ENCODE measurements at places on chromosomes 4 and X.

GRCh38 chrX:103398421-103398864 is 22.1 kb downstream of the BEX3 start:
- DNase-seq = no peak

DNA sequence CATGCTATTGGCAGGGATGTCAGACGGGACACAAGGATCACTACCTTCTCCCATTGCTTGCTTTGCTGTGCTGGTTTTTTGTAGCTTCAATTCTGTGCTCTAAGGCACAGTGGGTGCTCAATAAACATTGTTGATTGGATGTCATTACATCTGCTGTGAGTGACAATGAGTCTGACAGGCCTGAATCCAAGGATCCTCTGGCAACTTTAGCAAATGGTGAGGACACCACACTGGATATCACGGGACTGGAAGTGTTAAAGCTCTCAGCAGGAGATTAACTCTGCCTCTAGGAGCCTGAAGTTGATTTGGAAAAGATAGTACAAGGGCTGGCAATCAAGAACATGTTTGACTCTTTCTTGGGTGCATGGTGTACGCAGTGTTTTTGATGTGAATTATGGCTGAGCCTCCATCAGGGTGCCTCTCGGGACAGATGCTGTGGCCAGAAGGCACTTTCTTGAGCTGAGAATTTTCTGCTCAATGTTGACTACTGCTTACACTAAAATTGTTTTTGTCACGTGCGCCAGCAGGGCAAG is 217.9 kb downstream of the ARAP2 start:
- DNase-seq = no peak

DNA sequence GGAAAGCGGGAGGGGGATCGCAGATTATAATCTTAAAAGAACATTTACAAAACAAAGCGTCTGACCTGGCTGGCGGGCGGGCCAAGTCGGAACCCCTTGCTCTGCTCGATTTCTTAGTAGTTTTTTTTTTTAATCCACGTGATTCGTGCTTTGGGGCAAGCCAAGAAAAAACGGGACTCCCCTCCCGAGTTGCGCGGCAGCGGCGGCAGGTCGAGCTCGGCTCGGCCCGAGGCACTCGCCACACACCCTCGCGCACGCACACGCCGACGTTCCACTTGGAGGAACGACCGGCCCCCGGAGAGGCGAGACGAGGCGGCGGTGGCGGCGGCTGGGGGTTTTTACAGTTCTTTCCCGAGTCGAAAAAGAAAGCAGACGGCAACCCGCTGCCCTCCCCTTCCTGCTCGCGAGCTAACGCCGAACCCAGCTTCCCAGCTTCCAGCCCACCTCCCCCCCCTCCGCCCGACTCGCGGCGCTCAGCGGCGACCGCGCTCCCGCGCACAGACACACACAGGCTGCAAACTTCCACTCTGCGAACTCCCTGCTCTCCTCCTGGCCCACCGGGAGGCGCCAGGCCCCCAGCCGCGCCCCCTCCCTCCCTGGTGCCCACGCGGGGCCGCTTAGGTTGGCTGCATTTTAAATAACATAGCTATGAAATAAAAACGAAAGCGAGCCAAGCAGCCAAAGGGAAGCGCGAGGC is 1.2 kb downstream of the BCOR start:
- peak; percentile 52 for DNase-seq

DNA sequence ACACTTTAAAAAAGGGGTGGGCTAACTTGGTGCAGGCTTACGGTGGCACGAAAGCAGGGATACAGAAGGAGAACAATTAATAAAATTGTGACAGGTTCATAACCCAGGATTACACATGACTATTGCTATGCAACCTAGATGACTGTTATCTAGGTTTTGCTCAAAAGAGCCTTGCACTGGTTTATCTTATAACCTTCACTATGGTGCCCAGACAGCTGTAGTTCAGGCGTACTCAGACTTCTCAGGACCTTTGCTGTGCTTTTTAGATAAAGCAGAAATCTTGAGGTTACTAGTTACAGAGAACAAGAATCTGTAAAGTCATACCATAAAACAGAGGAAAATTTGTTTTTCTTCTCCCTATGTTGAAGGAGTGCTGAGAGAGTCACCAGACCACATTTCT is 44.4 kb downstream of the UGT2A3 start:
- no peak for DNase-seq

GRCh38 chr4:78654807-78655206 is 103.2 kb downstream of the ANXA3 start:
- DNase-seq = no peak

DNA sequence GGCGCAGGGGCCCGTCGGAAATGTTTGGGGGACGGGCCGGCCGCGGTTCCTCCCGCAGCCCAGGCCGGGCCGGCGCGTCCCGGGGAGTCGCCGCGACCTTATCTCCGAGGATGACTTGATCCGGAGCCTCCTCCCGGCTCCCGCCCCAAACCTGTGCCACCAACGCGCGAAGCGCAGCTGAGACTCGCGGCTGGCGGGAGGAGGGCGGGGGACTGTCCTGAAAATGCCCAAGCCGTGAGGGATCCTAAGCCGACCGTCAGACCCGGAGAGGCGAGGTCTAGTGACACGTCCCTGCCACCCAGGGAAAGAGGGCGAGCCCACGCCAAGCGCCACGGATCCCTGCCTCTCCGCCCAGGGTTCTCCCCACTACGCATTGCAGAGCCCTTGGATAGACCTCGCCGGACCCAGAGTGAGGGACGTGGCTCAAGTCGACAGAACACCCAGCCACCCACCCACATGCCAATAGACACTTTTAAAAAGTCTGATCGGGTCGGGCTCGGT is 26.9 kb downstream of the UTP14A start:
- DNase-seq = no peak

DNA sequence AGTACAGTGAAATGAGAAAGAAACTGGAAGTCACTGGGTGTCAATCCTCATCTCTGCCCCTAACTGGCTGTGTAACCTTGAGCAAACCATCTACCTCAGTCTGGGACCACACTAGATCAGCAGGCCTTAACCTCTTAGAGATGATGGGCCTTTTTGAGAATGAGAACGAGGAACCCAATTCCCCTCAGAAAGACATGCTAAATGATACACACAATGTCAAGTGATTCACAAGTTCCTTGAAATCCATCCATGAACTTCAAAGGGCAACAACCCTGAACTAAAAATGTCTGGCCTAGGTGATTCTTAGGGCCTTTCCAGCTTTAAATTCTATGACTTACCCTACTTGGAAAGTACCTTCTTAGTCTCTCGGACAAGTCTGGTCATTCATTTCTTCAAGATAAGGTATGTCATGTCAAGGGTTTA is 47.4 kb downstream of the ACSL4 start:
- no peak for DNase-seq

GRCh38 chrX:37420756-37421155 is 71.6 kb downstream of the PRRG1 start:
- no peak for DNase-seq

GRCh38 chrX:39967348-39967747 is 130.4 kb downstream of the BCOR start:
- no peak for DNase-seq

GRCh38 chr4:163582703-163583102 is 88.2 kb downstream of the TMA16 start:
- no peak for DNase-seq

GRCh38 chr4:61359301-61359700 is 159.2 kb downstream of the ADGRL3 start:
- no peak for DNase-seq

DNA sequence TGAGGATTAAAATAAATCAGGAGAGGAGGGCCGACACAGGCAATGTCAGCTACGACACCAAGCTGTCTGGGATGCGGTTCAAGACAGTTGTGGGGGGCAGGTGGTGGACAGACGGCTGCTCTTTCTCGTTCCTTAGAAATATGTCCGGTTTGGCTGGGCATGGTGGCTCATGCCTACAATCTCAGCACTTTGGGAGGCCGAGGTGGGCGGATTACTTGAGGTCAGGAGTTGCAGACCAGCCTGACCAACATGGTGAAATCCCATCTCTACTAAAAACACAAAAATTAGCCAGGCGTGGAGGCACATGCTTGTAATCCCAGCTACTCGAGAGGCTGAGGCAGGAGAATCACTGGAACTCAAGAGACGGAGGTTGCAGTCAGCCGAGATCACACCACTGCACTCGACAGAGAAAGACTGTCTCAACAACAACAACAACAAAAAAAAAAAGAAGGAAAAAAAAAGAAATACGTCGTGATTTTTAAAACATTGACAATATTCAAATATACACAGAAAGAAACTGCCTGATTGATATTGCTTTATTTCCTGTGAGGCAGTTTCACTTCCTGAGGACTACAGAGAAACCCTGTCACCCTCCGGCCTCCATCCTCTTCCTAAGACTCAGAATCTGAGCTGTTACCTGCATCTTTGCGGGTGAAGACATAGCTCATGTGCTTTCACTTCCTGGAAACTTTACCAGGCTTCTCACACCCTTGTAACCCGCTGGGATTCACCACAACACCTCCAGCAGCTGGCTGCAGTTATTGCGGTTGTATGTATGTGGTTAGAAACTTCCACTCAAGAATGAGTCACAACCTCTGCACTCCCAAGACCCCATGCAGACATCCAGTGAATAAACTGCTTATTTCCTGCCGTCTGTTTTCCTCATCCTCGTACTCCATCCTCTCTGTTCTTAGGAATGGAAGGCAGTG is 63.8 kb upstream of the STS start:
- DNase-seq = peak; percentile 83

DNA sequence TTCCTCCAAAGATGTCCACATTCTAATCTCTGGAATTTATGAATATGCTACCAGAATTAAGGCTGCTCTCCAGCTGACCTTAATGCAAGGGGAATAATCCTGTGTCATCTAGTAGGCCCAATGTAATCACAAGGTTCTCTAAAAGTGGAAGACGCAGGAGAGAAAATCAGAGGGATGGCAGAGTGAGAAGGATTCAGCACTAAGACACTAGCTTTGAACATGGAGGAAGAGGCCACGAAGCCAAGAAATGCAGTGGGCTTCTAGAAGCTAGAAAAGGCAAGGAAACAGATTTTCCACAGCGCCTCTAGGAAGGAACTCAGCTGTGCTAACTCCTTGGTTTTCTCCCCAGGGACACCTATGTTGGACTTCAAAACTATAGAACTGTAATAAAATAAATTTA is 240.7 kb upstream of the TRAM1L1 start:
- DNase-seq = no peak

- DNase-seq = no peak
These were observed 24.0 kb downstream of the STEEP1 start for GRCh38 chrX:119541188-119541587.

DNA sequence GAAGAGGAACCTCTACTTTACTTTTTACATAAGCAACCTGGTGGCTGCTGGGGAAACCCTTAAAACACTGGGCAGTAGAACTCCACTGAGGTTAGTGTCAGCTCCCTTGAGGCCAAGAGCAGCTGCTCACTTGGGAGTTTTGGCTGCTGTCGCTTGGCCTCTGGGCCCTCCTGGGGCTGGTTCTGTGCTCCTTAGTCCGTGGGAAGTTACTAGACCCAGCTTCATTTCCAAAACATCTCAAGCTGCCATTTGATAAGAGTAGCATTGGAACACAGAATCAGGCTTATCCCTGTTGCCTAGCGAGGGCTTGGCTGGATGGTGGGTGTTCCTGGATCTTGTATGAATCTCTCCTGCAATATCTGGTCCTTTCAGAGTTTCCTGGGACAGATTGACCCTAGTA is 26.1 kb downstream of the RNF4 start:
- DNase-seq = no peak

DNA sequence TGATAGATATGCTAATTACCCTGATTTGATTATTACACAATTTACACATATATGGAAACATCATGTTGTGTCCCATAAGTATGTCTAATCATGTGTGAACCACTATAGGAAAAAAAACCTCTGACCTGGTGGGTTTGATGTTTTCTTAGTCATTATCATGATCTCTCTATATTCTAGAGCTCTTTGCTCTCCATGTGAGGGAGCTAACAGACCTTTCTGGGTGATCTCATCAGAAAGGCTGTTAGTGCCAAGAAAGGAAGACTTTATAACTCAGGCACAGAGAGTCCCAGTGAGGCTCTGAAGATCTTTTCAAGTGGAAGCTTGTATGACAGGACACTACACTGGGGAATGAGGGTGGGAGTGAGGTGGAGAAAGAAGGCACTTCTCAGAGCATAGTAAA is 527.7 kb upstream of the MAGEB2 start:
- DNase-seq = no peak

- peak; percentile 28 for DNase-seq
These were observed 146.3 kb upstream of the RPS6KA3 start for GRCh38 chrX:20412871-20413486.

DNA sequence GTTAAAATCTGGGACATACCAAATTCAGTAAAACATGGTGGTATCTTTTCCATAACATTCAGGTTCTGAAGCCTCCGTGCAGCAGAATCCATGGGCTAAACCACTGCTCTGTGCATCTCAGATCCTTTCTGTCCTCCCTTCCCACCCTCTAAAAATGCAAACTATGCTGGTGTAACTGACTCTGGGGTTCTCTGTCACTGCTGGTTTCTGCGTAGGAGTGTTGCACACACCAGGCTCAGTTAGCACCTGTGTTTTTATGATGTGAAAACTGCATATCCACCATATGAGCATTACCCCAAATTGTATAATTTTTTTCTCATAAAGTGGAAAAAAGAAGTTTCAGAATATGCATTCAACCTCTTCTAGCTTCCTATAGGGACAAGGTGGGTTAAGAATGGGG is 22.4 kb upstream of the IL21 start:
- DNase-seq = no peak

- DNase-seq = no peak
These were observed 594.5 kb downstream of the ANKRD50 start for GRCh38 chr4:124118061-124118460.

Measured in stimulated activated naive B cell treated with anti-CD40 and anti-IgM and Interleukin-4, amounts not matched to agents 10 μg/mL and 1 μg/mL and 100 μg/mL, for 72 hours (primary cell).